ENCODE measurements at places on chromosomes 3 and 15. TPM values are rescaled to one million over a fixed set of nuclear protein-coding genes. Genes with fewer than 3 reads are reported as not detected.

The SAMMSON gene
- not detected for total RNA-seq

The RAD51 gene
- 49.9 TPM for total RNA-seq

DNA sequence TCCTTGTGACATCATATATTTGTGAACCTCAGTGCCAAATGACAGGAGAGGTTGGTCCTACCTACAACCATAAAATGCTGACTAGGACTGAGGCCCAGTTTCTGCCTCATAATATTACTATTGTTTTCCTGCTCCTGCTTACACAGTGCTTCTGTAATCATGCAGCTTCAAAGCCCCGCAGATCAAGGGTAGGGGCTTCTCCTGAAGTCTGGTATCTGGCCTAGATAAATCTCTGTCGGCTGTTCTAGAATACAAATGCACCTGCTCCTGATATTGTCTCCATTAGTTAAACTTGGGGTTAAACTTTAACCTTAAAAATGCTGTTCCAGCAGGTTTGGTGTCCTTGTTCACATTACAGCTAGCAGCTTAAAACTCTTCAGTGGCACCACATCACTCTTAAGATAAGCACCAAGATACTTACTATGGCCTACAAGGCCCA lies 552.4 kb downstream of the TUSC7 start:
- DNase-seq, result no peak

DNA sequence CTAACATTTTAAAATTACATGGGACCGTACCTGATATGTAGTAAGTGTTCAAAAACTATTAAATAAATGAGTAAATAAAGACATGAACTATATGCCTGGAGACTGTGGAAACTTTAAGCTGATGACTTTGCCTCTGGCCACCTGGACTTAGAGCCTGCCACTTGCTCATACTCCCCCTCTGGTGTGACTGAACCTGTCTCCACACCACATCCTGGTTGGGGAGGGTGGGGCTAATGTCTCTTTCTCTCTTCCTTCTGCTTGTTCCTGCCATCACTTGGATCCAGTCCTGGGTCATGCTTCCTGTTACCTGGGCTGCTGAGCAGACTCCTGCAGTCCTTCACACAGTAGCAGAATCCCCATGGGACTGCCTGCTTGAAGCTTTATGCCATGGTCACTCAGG lies 8.2 kb upstream of the TMEM158 start:
- DNase-seq, result no peak

- DNase-seq, result no peak
These were observed 11.4 kb upstream of the HEG1 start for GRCh38 chr3:125067225-125067624.

DNA sequence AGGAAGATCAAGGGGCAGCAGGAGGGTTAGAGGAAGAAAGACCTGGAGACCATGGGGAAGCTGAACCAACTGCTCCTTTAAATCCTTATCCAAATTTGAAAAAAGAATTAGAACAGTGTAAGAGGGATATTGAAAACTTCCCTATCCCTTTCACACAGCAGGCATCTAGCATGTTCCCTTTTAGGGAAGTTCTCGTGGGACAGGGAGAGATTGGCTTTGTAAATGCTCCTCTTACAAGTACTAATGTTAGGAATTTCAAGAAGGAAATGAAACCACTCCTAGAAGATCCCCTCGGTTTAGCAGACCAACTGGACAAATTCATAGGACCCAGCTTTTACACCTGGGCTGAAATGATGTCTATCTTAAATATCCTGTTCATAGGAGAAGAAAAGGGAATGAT lies 41.5 kb downstream of the PPCDC start:
- DNase-seq, result no peak

GRCh38 chr15:100301910-100302431 lies 39.8 kb downstream of the ADAMTS17 start:
- DNase-seq, result no peak

GRCh38 chr3:160265088-160265487 lies 39.9 kb downstream of the C3orf80 start:
- no peak for DNase-seq

- DNase-seq, result no peak
These were observed 9.7 kb upstream of the ACSBG1 start for GRCh38 chr15:78244101-78244500.
